SK-N-SH (cell line): ENCODE measurements at places on chromosomes 11 and 22. TPM values are rescaled to one million over a fixed set of nuclear protein-coding genes. Genes with fewer than 3 reads are reported as not detected.

INS gene
- not detected in 2 replicates for polyA plus RNA-seq

C11orf24 gene
- 50.9 and 52.1 TPM in 2 replicates for polyA plus RNA-seq

DNA sequence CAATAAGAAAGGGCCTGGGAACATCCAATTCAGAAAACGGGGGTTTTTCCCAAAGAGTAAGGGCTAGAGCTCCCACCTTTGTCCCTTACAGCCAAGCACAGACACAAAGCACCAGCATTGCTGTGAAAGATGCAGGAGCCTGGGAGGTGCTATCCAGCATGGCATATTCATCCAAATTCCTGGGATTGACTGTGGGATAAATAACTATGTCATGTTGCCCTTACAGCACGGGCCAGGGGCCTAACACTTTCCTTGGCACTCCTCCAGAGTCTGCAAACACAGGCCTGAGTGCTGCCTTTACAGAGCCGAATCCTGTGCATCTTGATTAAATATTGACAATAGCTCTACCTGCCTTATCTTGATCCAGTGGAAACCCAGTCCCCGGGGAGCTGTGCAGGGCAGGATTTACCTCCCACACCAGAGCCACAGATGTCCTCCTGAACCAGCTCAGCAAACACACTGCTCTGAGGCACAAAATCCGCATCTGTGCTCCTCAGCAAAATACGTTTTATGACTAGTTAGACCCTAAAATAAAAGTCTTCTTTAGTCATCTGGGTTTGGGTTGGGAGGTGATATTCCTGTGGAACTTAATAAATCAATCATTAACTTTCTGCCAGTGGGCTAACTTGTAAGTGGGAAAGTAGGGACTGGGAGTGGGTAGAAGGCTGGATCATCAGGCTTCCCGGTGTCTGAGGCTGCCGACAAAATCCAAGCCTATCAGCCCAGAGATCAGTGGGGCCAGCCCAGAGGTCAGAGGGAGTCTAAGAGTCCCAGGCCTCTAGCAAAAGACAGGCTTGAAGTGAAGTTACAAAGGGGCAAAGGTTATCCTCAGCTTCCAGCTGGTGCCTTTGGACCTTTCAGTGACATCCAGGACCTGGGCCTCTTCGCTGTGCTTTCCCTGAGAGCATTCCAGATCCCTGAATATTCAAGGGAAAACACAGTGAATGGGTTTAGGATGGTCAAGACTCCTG lies 36.5 kb downstream of the POU2AF3 start:
- no peaks in the 10 kb centered on the region for H3K27me3 ChIP-seq
- no peaks in the 10 kb centered on the region for H3K36me3 ChIP-seq
- peak; percentile 24 for DNase-seq

DNA sequence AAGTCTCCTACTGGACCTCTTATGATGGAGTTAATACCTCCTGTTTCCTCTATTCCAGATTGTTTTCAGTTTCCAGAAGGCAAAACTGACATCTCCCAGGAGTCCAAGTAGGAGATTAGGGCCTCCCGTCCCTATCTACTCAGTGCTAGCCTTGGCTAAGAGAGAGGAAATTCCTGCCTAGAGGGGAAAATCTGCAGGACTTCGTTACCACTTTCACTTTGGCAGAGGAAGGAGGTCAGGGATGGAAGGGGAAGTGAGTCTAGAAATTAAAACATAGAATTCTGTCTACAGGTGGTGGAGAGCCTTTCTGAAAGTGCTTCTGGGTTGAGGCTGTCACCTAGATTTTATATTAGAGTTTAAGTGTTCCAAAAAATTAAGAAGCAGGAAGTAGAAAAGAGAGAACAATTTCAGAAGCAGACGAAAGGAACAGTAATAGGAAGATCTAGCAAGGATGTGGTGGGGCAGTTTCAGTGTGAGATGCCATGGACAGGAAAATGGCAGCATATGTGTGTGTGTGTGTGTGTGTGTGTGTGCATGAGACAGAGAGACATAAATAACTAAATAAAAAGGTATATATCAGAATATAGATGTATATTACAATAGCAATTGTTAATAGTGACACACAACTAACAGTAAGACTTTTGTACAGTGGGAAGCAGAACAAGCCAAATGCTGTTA lies 2.4 kb upstream of the TRIM68 start:
- DNase-seq: no peak
- H3K4me3 ChIP-seq: no peak overlapping the region
- no peaks in the 10 kb centered on the region; the same call in 1 of the 2 replicates for H3K36me3 ChIP-seq
- peaks cover 10% of the 10 kb centered on the region for H3K4me1 ChIP-seq
- no peaks in the 10 kb centered on the region for H3K27me3 ChIP-seq

GRCh38 chr11:120214581-120214980 lies 3.7 kb downstream of the OAF start:
- H3K4me3 ChIP-seq: no peak overlapping the region
- DNase-seq: no peak
- no peak overlapping the region for H3K27ac ChIP-seq
- peaks cover 62% of the 10 kb centered on the region; the same call in 1 of the 2 replicates for H3K4me1 ChIP-seq
- H3K36me3 ChIP-seq: no peaks in the 10 kb centered on the region
